ENCODE measurements at places on chromosomes 5 and 9.

DNA sequence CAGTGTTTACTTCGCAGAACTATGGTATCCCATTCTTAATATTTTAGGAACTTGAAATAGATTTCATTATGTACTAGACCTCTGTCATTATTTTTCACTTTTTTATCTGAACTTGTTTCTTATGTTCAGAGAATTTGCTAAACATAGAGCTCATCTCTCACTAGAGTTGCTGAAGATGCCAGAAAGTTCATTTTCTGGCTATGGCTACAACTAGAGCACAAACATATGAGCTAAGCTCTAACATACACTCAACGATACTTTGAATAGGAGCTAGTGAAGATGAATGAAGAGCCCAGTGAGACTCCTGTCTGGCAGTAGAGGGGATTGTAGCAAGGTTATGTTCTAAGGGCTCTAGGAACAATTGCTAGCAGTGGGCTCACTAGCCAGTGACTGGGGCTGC lies 582.2 kb downstream of the KIF4B start:
- DNase-seq: no peak

- no peak for DNase-seq
Observed at GRCh38 chr9:130663258-130663976, 977 bp upstream of the PRDM12 start.

DNA sequence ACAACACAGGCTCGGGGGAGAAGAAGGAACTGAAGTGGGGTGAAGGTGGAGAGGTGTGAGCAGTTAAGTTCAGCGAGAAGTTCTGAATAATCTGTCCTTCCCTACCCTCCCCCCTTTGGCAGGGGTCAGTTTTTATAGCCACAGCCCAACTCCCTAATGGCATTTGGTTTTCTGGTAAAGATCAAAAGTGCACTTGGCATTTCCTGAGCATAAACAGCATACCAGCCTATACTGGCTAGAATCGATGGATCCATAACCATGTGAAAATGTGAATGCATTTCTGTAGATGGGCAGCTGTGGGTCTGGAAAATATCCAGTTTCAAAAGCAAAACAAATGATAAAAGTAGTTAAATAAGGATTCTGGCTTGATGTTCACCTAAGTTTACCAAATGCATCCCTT lies 410.9 kb downstream of the PLK2 start:
- DNase-seq: no peak

DNA sequence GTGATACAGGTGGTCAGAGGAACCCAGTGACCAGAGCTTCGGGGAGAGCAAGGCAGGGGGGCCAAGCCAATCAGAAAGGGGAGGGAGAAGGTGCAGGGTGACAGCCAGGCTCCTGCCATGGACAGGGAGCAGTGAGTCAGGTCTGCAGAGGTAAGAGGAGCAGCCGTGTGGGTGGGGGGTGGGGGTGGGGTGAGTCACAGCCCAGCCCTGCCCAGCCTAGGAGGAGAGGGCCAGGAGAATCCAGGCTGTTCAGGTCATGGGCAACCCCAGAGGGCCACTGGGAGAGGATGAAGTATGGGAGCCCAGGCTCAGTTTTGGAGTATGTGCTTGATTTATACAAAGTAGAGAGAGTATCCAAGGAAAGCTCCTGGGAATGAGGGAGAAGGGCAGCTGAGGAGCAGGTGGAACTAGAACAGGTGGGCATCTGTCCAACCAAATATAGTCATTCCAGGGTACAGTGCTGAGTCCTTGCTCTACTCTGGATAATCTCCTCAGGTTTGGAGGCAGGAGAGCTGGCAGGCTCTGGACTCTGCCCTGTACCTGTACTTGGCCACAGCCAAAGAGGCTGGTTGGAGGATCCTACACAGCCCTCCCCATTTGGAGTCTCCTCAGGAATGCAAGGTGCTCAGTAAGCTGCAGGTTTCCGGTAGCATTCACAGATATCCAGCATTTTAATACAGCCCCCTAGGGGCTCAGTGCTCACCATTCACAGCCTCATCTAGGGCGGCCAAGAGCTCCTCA lies 1.6 kb downstream of the HBEGF start:
- DNase-seq: no peak

DNA sequence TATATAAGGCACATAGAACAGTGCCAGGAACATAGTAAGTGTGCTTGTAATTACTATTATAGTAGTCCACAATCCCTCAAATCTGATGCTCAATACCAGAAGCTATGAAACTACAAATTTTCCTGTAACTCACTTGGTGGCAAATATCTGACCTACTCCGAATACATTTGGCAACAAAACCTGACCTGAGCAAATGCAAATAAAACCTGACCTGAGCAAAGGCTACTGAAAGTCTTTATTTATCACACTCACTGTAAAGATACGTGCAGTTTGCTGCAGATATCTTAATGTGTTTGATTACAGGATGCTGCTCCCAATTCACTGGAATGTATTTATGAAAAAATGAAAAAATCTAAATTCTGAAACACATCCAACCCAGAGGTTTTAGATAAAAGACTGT lies 7.1 kb downstream of the MEGF9 start:
- DNase-seq: no peak

DNA sequence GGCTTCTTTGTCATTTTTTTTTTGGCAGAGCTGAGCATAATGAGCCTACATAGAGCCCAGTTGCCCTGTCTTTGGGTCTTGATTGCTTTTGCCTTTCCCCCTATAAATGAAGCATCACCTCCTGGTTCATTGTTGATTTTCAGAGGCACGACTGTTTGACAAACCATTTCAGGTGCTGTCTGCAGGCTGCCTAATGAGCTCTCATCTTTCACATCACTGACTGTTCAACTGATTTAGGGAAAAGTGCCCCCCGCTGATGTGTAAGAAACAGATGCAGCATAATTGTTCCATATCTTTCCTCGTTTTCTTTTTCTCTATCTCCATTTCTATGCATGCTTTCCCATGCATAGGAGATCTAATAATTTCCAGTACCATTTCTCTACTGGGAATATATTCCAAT lies 338.6 kb downstream of the TMEM38B start:
- DNase-seq: no peak

DNA sequence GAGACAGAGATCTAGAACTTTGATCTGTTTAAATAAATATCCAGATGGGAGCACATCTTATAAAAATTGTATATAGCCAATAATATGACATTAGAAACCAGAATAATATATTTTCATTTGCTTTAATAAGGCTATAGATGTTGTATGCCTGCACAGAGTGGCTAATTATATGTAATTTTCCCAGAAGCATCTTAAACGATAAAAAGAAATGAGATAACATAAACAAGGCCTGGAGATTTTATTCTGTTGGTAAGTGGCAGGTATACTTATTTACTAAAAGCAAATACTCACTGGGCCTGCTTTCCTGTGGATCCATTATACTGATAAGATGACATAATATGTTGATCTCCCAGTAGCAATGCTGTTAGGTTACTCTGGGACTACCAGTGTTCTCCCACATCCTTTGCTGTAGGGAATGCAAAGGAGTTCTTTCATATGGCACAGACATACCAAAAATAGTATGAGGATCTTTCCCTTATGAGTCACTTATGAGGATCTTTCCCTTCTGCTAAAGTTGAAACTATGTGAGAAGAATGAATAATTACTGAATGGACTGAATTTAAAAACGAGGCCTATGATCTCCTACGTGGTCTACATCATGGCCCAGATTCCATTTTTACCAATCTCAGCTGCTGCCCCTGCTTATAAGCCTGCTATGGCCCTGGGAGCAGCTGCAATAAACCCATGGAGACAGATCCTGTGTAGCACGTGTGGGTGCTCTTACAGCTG lies 112.1 kb downstream of the NUDT12 start:
- DNase-seq: no peak

GRCh38 chr9:38154501-38155421 lies 85.7 kb upstream of the SHB start:
- no peak for DNase-seq

DNA sequence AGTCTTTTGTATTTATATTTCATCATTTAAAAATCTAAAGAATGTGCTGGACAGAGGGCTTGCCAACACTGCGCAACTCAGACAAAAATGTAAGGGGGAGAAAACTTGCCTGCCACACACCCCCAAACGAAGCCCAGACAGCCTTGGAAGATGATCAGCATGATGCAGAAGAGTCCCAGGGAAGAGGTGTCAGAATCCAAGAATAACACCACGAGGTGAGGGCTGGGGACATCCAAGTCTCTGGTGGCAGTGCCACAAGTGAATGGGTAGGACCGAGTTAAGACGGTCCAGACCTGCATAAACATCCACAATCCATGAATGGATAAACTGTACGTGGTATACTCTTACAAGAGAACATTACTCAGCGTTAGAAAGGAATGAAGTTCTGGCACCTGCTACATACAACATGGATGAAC lies 10.4 kb downstream of the EPB41L4B start:
- no peak for DNase-seq

Data from activated CD4-positive, CD25-positive, alpha-beta regulatory T cell treated with anti-CD3 and anti-CD28 coated beads, Interleukin-2, amount 50 U/mL, for 72 hours (primary cell).